Esophagus mucosa (tissue), 1 donor: ENCODE measurements at places on chromosomes 4 and X.

GRCh38 chr4:112175840-112176239 lies 30.6 kb downstream of the FAM241A start:
- ATAC-seq: no peak

DNA sequence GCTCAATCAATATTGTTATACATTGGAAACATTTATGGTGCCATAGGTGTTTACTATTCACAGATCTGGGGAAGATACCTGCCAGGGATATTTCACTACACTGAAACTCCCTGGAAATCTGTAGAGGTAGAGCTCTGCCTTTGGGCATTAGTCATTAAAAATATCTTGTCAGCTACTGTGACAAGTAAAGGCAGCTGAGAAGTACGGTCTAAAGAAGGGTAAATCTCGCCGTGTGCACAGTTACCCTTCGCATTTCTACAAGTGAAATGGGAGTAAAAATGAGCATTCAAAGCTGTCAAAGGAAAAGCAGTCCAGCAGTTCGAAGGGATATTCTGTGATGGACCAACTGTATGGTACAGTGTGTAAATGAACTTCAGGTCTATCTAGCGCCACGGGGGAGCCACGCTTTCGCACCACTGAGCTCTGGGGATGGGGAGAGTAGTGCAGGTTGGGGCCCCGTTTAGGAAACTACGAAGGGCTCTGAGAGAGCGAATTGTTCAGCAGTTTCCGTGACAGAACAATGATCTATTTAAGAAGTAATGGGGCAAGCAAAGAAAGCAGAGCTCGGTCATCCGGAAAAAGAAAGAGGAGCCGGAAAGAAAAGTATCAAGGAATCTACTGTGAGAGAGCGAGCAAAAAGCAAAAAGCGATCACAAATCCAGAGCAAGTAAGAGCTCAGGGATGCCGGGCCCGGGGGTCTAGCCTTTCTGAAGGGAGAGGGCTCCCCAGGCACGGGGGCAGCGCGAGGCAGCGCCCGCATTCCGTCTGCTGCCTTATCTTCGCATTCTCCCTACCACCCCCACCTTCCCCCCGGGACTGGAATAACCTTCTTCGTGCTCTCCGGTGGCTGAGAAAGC lies 646 bp downstream of the TIGD4 start:
- ATAC-seq: no peak

DNA sequence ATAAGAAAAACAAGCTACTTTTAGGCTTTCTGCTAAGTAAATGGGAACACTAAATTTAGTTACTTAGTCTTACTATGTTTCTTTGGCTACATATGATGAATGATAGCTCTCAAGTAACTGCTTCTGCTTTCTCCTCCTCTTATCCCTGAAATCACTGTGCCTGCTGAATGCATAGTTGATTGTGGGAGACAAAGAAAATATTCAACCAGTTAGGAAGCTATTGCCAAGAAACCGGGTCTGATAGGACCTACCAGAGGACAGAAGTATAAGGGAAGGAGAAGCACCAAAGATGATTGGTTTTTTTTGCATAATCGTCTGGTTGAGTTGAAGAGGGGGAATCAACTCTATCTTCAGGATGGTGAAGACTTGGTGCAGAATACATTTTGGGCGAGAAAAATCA lies 28.0 kb upstream of the NDUFC1 start:
- ATAC-seq: no peak

DNA sequence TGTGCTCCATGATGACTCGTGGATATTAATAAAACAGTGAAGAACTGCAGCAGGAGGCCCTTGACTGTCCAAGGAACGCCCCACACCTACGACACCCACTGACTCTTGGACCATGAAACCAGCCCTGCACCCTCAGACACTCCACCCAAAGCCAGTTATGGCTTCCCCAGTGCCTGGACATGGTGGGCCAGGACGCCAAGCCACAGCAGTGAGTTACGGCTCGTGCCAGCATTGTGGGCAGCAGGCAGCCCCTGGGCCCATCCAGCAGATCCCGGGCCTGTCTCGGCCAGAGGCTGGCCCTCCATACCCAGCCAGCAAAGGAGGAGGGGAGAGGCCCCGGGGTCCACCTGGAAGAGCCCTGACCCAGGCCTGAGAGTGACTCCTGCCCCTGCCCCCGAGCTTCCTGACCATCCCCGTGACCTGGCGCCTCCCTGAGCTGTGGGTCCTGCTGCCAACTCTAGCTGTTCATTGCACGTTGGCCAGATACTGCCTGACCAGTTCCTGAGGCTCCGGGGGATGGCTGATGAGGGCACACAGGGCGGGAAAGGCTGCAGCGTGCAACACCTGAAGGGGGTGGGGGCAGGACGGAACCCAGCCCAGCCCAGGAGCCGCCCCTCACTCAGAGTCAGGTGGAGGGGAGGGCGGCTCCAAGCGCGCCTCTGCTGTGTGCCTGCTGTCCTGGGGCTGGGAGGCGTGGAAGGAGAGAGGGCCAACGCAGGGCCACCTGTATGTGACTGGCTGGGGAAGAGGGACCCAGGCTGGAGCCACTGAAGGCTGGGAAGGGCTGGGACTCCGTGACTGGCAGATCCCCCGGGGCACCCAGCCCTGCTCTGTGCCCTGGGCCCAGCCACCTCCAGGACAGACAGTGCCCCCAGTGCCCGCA lies 739 bp downstream of the SLC49A3 start:
- peak; percentile 4 for ATAC-seq

DNA sequence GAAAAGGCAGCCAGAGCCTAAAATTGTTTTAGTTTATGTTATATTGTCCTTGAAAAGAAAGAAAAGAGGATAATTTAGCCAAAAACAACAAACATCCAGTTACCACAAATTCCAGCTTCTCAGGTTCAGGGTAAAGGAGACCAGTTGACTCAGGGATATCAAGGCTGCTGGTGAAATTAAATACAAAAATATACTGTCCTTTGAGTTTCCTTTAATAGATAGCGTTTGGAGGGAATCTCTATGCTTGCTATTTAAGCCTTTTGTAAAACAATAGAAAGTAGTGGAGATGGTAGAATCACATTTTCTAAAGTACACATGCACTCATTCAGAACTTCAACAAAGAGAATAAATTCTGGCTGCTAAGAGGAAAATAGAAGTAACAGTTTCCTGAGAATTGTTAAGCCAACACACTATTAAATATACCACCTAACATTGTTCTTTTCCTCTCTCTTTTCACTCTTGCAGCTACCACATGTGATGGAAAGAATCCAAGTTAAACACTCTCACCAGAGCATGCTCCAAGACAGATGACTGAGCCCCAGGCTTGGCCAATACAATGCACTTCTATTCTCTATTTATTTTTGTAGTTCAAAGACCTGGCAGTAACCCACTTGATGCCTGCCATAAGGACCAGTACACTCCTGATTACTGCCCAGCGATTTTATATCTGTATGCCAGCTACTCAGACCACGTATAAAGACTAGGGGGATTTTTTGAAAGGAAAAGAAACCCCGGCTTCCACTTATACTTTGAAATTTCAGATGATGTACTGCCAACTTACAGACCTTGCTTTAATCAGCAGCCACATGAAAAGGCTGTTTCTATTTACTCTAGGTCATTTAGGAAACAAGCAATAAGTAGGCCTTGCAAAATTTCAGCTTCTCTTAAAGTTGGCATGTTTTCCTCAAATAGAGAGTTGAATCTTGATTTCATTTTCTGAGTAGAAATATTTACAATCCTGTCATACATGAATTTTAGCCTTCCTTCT lies 756.9 kb downstream of the FAT4 start:
- peak; percentile 33 for ATAC-seq

DNA sequence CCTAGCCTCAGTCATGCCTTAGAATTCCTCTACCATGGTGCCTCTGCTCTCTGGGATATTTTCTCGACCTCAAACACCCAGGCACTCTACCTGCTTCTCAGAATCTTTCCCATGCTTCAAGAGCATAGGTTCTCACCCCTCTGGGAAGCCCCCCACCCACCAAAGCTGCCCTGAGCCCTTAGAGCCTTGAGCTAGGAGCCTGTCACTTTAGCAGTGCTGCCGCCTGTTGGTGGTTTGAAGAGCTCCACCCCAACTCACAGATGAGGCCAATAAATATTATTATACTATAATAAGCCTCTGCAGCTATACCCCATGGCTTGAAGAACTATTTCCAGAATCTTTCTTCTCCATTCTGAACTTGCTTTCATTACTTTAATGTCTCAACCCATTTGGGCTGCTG lies 109.7 kb downstream of the RTL5 start:
- ATAC-seq: no peak

DNA sequence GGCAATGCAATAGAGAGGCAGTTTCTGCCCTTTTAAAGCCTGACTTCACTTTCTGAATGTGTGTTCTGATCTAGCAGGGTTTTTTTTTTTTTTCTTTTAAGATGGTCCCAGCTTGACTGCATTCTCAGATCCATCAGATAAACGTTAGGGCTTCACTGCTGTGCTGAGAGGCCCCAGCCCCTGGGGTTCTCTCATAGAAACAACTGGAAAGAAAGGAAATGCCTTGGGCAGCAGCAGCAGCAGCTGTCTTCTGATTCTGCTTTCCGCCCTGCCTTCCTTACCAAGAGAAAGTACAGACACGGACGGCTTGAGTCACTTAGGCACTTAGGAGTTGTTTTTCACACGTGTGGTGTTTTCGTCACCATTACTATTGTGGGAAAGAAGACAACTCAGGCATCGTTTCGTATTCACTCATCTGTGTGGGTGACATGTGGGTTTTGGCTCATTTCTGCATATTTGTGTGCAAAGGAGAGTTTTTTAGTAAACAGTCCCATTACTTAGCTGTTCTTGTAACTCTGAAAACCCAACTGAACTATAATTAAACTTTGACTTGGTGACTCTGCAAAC lies 172.0 kb downstream of the PTTG2 start:
- peak; percentile 14 for ATAC-seq

- ATAC-seq: no peak
These were observed 214.5 kb downstream of the KIT start for GRCh38 chr4:54872261-54872660.

DNA sequence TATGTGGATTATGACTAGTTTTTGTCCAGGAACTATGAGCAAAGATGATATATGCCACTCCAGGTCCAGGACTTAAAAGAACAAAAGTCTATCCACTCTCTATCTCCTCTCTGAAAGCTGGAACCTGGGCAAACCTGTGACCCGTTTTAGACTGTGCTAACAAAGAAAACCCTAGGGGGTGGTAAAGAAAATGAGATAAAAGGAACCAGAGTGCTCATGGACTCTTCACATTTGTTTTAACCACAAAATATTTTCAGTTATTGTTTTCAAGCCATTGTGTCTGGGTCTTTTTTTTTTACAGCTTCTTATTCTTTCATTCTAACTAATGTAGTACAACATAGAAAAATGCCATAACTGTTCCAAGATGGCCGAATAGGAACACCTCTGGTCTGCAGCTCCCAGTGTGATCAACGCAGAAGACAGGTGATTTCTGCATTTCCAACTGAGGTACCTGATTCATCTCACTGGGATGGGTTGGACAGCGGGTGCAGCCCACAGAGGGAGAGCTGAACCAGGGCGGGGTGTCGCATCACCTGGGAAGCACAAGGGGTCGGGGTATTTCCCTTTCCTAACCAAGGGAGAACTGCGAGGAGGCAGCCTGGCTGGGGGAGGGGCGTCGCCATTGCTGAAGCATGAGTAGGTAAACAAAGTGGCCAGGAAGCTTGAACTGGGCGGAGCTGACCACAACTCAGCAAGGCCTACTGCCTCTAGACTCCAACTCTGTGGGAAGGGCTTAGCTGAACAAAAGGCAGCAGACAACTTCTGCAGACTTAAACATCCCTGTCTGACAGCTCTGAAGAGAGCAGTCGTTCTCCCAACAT lies 45.1 kb downstream of the CHM start:
- no peak for ATAC-seq

DNA sequence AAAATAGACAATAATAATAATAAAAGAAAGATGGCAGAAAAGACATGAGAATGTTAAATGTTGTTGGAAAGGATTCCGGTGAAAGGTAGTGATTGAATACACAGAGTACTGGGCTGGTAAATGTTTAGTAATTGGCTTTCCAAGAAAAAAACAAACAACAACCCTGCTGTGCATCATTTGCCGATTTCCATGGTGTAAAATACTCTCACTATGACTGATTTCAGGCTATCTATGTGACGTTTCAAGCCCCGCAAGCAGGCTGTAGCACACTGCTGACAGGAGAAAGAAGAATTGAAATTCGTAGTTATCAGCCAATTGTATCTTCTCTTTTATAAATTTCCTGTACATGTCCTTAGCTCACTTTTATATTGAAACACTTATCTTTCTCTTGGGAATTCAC lies 13.6 kb upstream of the SEPTIN6 start:
- ATAC-seq: no peak

DNA sequence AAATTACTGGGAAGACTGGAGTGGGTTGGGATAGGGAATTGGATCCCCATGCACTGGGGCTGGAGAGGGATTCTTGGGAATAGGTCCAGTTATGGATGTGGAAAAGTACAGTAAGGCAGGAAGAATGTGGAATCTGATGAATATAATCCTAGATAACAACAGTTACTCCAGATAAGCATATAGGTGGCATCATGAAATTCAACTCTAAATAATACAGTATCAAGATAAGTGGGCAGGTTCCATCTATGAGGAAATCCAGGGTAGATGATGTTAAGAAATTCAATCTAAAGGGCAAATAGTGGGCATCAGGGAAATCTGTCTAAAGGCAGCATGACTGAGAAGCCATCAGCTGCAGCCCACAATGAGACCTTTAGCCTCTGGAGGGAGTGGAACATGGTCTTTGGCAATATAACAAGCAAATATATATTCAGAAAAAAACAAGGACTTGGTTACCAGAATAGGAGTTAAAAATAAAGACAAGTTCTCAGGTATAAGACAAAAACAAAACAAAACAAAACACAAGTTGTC lies 1.2 kb downstream of the DTHD1 start:
- ATAC-seq: no peak

DNA sequence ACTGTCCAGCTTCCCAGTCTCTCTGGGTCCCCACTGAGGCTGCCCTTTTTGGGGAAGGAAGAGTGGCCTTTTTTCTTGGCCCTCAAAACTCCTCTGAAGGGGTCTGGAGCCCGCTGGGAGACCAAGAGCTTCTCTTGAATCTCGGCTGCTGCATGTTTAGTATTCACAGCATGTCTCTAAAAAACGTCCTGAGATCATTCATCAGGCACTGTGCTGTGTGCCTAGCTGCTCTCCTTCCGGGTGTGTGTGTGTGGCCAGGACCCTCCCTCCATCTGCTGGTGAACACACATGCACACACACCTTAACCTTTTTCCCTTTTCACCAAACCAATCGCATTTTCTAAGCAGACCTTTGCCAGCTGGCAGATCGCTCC lies 841 bp upstream of the FRMPD3 start:
- ATAC-seq: peak; percentile 32

GRCh38 chrX:5650904-5651303 lies 577.8 kb downstream of the NLGN4X start:
- no peak for ATAC-seq

DNA sequence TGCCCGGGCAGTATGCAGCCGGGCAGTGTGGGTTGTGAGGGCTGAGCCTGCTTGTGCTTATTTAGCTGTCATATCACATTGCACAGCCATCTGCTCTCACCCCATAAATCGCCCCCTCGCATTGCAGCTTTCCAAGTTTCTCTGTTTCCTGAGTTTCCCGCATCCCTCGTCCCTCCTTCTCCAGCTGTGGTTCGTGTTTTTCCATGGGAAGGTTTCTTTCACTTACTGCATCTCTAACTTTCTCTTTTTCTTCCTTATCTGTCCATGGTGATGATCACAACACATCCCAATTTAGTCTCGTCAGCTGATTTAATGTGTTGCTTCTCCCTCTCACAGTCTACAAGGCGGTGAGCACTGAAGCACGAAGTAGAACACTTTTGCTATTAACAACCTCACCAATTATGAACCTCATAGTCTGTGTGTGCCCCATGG lies 118.1 kb downstream of the ENPP6 start:
- no peak for ATAC-seq

GRCh38 chr4:42995343-42995944 lies 102.9 kb downstream of the GRXCR1 start:
- no peak for ATAC-seq

- peak; percentile 82 for ATAC-seq
These were observed 141.1 kb downstream of the MAML3 start for GRCh38 chr4:140012688-140013486.

GRCh38 chr4:108685036-108685686 lies 34.8 kb downstream of the OSTC start:
- peak; percentile 52 for ATAC-seq
